ENCODE measurements at places on chromosomes 16 and 17.

DNA sequence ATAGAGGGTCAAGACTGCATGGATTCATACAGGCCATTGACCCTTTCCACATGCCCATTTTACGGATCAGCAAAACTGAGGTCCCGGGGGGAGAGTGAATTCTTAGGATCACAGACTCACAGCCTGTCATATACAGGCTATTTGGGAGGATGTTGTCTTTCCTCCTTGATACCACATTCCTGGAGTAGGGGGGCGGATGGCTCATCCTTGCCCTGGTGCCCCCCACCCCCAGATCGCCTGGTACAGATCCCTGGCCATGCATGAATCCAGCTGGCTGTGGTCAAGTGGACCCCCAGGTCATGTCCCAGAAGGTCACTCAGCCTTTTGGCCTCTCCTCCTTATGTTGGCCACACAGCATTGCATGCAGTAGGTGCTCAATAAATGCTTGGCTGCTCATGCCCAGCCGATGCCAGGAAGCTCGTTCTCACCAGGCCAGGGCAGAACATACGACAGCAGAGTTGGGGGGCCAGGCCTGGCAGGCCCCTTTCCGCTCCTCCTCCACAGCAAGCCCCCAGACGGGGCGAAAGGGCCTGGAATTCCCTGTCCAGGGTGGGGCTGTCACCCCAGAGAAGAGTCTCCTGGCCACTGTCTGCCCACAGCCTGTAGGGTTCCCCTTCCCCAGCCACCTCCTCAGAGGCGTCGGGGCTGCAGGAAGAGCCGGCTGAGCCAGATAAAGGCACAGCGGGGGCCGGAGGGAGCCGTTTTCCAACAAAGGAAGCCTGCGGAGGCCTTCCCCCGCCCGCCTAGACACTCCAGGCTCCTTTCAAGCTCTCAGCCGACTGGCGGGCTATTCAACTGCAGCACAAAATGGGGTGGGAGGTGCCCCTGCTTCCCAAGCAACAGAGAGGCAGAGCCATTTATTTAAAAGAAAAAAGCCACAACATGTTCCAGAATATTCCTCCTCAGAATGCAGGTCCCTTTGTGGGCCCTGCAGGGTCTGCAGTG lies 215.7 kb upstream of the CIBAR2 start:
- no peak for DNase-seq

DNA sequence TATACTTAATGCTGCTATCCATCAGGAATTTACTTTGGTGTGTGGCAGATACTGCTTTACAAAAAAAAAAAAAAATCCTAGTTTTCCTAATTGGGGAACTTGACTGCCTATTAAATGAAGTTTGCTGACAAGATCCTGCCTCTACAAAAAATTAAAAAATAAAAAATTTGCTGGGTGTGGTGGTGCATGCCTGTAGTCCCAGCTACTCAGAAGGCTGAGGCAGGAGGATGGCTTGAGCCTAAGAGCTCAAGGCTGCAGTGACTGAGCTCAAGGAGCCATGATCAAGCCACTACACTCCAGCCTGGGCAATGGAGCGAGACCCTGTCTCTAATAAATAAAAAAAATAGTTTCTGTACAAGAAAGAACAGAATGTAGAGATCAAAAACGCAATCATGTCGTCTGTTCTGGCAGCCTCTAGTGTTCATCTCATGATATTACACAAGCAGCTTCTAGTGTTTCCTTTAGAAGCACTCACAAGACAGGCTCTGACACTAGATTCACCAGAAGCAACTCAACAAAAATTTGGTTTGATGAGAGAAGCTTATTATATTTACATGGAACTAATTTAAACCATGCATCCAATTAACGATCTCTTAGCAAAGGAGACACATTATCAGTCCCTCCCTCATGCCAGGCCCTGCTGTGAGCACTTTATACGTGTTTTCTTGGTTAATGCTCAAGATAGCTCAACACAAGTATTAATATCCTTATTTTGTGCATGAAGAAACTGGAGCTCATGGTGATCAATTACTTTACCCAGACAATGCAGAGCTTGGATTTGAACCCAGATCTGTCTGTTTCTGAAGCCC lies 6.8 kb upstream of the KRTAP17-1 start:
- no peak for DNase-seq

DNA sequence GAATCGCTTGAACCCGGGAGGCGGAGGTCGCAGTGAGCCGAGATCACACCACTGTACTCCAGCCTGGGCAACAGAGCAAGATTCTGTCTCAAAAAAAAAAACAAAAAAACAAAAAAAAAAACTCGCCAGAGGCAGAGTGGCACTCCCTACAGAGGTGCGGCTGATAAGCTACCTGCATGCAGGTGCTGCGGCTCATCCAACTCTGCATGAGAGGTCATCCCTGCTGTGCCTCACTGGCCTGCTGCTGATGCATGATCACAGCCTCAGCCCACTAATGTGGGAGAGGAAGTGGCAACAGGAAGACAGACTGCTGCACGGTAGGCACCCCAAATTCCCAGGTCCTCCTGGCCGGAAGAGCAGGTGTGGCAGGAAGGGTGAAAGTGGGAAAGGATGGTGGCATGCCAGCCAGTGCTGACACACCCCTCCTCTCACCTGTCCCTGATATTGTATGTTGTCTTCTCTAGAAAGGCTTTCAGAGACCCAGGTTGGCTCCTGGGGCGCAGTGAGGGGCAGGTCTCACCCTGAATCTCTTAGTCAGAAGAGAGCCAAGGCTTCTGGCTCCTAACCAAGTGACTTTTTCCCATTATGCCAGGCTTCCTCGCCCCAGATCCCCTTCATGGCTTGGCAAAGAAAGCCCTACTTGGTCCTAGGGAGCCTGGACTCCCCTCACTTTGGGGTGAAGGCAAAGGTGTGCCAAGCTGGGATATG lies 11.8 kb downstream of the NXPH3 start:
- DNase-seq = no peak

GRCh38 chr16:87815567-87815966 lies 49.8 kb upstream of the KLHDC4 start:
- DNase-seq = no peak
